ENCODE measurements at places on chromosomes 16 and 17.
A peak's percentile ranks its signal among the peaks of the same experiment; 100 is the strongest.

DNA sequence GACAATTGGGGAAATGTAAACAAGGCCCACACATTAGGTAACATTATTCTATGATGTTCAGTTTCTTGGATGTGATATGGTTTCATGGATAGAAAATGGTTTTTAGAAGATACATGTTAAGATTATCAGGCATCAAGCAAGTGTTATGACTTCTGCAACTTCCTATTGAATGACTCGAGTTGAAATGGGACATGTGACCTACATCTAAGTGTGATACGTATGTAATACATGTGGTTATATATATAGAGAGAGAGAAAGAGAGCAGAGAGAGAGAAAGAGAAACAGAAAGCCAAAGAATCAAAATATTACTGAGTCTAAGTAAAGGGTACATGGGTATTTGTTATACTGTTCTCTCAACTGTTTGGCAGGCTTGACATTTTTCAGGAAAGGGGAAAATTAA is 1.7 kb downstream of the TMEM170A start:
- no peak for DNase-seq

GRCh38 chr17:5097101-5097834 is 14.4 kb downstream of the ZNF232 start:
- peak; percentile 83 for DNase-seq

GRCh38 chr16:4744555-4745273 is 10.4 kb downstream of the DNAAF8 start:
- no peak for DNase-seq

DNA sequence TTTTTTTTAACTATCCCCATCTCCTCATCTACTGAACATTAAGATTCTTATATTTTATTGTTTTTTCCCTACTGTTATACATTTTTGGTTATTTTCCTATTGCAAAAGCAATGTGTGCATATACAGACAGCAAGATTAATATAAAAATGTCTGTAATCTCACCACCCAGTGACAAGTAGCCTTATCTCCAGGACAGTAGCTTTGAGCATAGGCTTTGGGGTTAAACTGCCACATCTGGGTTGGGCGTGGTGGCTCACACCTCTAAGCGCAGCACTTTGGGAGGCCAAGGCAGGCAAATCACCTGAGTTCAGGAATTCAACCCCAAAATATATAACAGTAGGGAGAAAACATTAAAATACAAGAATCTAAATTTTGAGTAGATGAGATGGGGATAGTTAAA is 27.4 kb upstream of the SSTR2 start:
- no peak for DNase-seq

DNA sequence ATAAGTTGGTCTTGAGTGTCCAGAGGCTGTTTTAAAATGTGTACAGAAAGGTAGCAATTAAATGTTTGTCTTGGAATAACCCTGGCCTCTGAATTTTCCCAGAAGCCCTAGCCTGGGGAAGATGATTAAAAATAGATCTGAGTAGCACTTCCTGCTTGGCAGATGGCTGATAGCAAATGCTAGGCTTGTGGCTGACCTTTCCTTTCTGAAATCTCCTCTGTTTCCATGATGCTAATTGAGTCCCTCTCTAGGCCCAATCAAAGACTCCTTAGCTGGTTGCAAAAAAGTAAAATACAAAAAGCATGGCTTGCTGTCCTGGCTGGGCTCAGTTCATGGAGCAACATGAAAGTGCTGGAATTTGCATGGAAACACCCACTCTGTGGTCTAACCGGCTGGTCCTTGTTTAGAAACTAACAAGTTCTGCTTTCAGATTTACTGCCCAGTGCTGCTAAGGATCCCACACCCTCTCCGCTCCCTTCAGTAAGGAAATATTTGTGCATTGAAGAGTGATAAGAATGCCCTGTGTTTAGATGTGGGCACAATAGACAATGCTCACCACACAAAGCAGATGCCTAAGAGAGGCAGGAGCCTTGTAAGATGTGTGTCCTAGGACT is 40.8 kb downstream of the YPEL2 start:
- peak; percentile 70 for DNase-seq

GRCh38 chr16:12176051-12176450 is 199.5 kb downstream of the SNX29 start:
- DNase-seq, result no peak
